Renal cortex interstitium (tissue), 15 donors: ENCODE measurements at places on chromosomes 1 and 21. TPM values are rescaled to one million over a fixed set of nuclear protein-coding genes. Genes with fewer than 3 reads are reported as not detected.

DNA sequence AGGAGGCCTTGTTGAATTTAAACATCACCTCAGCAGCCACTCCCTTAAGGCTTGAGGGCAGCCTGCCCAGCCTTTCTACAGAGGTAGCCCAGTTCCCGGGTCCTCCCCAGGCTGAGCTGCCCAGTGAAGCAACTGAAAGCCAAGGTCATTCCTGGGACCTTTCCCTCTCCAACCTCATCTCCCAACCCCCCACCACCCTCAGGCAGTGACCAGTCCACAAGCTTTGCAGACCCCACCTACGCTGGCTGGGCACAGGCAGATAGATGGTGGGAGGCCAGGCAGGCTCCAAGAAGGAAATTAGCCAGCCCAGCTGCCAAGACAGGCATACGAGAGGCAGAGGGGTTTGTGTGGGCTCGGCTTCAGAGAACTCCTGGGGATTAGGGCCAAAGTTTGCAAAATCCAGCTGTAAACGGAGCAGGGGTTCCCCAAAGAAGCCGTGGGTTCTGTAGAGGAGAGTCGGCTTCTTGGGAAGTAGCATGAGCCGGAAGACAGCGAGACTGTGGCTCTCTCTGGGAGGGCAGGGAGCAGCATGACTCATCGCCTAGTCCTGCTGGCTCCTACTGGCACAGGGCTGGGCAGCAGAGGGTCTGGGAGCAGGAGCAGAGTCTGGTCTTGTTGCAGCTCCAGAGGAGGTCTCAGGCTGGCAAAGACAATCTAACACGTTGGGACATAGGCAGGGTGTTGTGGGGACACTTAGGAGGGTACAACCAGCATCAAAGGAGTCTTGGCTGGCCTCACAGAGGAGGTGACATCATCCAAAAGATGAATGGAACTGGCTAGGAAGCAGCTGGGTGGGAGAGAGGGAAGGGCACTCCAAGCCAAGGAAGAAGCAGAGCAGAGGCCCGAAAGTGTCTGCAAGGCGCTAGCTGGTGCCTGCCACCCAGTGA lies 2.8 kb upstream of the ZC3H12A start:
- DNase-seq = no peak

DNA sequence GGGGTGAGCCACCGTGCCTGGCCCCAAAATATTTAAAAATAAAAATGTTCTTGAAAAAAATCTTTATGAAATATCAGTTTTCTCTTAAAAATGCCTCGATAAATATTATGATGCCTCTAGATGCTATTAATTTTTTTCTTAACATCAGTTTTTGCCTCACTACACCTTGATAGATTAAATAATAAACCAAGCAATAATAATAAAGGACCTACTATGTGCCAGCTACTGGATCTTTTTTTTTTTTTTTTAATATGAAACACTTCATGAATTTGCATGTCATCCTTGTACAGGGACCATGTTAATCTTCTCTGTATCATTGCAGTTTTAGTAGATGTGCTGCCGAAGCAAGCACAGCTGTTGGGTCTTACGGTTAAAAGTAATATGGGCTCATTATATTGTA lies 17.5 kb upstream of the TBX19 start:
- DNase-seq = no peak

DNA sequence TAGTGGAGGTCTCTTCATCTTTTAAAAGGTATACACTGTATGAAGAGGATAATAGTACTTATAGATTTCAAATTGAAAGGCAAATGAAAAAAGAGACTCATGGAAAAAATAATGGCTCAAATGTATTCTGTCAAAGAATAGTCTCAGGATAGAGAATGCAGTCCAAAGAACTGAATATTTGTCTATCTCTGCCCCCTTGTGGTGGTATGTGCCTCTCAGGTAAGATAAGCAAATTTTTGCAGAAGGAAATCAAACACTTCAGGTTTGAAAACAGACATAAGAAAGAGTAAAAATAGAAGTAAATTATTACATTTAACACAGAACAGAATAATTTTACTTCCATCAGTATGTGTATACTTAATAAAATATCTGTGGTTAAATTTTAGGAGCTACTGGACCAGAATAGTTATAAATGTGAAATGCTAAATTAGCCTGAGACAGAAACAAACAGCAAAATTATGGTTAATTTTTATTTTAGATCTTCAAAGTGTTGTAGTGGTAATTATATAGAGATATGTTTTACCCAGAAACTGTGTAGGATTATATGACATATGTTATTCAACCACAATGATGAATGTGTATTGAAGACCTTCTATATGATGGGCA lies 164.4 kb upstream of the PALMD start:
- peak; percentile 42 for DNase-seq

- DNase-seq = no peak
Measured at GRCh38 chr1:99652881-99653281, 7.0 kb downstream of the PALMD start.

DNA sequence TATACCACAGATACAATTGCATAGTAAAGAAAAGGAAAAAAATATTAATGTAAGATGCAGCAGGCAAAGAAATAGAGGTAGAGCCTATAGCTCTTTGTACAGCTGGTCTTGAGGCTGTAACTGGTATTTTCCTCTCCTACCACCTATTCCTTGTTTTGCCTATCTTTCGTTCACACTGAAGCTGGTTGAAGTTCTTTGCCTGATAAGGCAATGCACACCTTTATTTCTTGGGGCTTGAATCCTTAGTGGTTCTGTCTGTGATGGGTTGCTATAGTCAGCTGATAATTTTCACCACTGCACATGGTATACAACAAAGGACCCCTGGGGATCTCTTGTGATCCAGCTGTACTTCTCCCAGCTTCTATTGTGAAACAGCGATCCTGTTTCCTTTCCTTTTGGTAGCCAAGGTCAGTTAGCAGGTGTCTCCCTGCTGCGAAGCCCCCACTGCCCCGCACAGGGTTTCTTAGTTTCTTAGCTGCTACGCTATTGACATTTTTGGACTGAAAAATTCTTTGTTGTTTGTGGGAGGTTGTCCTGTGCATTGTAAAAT lies 9.9 kb upstream of the TSNAX start:
- DNase-seq = no peak

DNA sequence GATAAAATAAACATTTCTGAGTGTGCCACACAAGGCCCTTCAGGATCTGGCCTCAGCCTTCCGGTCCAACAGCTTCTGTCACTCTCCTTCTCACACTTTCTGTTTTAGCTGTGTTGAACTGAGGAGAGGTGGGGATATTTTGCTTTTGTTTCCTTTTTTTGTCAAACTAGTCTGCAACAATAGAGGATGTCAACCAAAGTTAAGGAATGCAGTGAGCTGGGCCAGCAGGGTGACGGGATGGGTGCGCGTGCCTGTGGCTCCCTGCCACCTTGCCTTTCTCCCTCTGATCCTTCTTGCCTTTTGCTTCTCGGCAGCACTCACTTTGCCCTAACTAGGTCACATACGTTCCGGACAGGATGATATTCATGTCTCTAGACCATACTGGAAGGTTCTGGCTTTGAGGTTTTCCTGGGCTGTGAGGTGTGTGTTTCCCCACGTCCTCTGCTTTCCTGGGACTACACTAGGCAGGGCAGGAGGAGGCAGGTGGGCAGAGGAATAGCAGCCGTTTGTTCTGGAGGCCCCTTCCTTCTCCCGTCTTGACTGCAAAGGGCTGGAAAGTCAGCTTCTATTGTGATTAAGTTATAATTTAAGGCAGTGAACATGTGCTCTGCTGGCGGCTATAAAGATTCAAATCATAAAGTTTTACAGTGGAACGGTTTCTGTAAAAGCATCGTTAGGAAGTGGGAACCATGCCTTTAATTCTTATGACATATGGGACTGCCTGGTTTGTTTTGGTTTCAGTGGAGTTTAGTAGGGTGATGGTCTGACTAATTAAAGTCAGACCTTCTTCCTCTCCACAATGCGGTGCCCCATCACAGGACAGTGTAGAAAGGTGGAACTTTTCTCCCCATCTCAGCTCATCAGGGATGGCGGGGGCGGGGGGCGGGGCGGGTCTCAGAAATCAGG lies 67.8 kb downstream of the RNF220 start:
- no peak for DNase-seq

DNA sequence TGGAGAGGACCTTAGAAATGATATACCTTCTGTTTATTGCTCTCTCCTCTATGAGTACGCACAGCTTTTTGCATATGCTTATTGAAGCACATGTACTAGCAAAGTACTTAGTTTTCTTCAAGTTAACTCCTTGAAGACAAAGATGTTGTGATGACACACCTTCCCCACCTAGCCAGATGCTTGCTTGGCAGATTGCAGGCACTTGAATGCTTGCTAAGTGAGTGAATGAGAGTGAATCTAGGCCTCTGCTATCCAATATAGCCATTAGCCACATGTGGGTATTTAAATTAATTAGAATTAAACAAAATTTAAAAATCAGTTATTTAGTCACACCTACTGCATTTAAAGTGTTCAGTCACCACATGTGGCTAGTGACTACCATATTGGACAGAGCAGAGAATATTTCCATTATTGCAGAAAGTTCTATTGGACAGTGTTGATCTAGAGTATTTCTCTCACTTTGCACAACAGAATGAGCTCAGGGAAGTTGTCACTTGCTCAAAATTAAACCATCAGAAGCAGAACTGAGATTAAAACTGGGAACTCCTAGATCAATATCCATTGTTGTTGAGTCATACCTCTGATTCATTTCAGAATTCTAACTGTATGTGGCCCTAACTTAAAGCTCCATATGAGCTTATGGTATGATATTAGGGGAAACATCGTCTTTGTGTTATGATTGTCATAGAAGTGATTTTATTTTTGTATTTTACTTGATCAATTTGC lies 8.6 kb upstream of the EEIG2 start:
- no peak for DNase-seq

GRCh38 chr1:168386949-168387586 lies 106.4 kb downstream of the TBX19 start:
- DNase-seq = peak; percentile 51

- no peak for DNase-seq
Measured at GRCh38 chr1:91325456-91325855, 79.2 kb downstream of the HFM1 start.

DNA sequence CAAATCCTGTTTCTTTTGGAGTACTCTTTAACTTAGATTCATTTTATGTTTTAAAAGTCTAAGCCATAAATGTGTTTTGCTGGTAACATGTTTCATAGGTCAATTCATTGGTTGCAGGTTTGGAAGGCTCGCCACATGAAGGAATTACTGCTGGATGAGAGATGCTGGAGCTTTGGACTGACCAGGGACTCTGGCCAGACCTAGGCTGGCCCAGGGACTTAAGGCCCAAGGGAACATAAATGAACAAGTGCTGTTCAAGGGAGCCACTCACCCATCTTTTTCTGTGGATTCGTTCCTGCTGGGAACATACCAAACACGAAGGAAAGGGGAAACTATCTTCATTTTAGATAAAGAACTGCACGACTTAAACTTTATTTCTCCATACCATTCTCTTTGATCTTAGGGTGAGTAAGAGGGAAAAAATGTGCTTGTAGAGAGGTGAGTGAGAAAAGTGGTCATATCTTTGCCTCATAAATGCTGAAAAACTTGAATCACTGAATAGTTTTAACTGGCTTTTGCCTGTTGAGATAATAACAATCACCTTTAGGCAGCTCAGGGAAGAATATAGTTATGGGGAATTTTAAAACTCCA lies 15.3 kb upstream of the SHCBP1L start:
- DNase-seq = no peak

DNA sequence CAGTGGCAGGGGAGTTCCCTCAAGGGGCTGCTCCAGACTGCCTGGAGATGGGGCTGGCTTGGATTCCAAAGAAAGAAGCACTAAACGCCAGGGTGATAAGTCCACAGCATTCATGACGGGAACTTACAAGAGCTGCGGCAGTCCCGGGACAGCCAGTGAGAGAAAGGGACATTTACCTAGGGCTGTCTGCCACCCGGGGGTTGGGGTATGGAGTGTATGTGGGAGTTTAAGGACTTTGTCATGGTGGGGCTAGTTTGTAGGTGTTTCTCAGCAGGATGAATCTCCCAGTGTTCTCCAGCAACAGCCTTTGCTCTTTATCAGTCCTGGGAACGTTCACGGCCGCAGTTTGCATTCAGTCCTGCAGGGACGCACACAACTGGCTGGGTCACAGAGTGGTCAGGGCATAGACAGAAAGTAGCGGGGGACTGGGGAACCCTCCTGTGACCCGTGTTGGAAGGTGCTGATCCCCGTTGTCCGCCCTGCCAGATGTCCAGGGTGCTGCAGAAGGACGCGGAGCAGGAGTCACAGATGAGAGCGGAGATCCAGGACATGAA lies 41.4 kb upstream of the HMGN1 start:
- no peak for DNase-seq

- no peak for DNase-seq
Measured at GRCh38 chr1:94863297-94863911, 43.2 kb downstream of the SLC44A3 start.

- DNase-seq = no peak
Measured at GRCh38 chr1:164770131-164770529, 211.1 kb downstream of the PBX1 start.

DNA sequence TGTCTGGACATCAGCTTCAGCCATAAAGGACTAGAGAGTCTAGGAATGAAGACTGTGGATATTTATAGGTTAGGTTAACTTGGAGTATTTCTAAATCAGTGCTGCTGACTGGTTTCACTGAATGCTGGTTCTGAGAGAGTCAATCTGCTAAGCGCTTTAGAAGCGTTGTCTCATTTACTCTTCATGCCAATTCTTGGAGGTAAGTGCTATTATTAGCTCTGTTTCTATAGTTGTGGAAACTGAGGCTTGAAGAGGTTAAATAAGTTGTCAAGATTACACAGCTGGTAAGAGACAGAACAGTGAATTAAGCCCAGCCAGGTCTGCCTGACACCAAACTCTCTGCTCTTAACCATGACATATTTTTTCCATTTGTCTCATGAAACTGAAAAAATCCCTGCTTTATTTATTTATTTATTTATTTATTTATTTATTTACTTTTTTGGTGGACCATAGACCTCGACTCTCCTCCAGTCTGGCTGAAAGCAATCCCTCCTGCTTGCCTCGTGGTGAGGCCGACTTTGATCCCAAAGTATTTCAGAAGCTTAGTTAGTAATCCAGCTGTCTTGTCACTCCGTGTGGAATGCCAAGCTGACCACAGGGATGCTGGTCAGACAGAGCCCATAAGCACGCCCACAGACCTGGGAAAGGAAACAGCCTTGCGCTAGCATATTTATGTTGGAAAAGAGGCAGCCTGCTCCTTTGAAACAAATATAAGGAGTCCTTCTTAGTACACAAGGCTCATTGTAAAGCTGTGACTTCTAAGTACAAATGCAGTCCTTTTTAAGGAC lies 16.9 kb downstream of the NTMT2 start:
- peak; percentile 37 for DNase-seq

GRCh38 chr1:229342656-229343569 lies at the start of gene CCSAP:
CCSAP (minus strand) TSS chr1:229343047; CDS start chr1:229342465, 582 bp downstream.
- peak; percentile 19 for DNase-seq

DNA sequence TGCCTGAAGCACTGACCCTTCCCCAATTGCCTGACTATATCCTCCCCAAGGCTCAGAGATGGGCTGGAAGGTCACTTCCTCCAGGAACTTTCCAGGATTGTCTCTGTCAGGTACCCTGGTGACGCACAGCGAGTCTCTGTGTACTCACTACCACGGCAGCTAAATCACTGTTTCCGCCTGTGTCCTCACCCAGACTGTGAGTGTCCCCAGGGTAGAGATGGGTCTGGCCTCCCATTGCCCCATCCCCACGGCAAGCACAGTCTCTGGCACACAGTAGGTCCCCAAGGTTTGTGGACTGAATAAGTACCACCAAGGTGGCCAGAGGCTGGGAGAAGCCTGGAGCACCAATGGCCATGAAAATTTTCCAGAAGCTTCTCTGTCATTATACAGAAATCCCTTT lies 93.8 kb upstream of the RUNX3 start:
- no peak for DNase-seq

TCEANC2 gene
- polyA plus RNA-seq = 8.5 TPM

RPS6KA1 gene
- 25.1 TPM for polyA plus RNA-seq

IRF6 gene
- 15.8 TPM for polyA plus RNA-seq

NEXN gene
- polyA plus RNA-seq = 13.6 TPM

MATN1 gene
- polyA plus RNA-seq = 0.36 TPM

SF3B4 gene
- polyA plus RNA-seq = 68.9 TPM

LRRC71 gene
- polyA plus RNA-seq = 0.83 TPM

DNASE2B gene
- polyA plus RNA-seq = not detected

FMN2 gene
- polyA plus RNA-seq = 5.4 TPM
